ENCODE measurements at places on chromosomes 3 and 15. TPM values are rescaled to one million over a fixed set of nuclear protein-coding genes. Genes with fewer than 3 reads are reported as not detected.

HYAL3 gene
- 3.2 TPM for total RNA-seq

IMPG2 gene
- total RNA-seq: 0.44 TPM

ARGFX gene
- not detected for total RNA-seq

TMEM41A gene
- 10.1 TPM for total RNA-seq

ADGRG7 gene
- total RNA-seq: 1.1 TPM

LXN gene
- 196 TPM for total RNA-seq
